ENCODE measurements at places on chromosomes 6 and 20.

DNA sequence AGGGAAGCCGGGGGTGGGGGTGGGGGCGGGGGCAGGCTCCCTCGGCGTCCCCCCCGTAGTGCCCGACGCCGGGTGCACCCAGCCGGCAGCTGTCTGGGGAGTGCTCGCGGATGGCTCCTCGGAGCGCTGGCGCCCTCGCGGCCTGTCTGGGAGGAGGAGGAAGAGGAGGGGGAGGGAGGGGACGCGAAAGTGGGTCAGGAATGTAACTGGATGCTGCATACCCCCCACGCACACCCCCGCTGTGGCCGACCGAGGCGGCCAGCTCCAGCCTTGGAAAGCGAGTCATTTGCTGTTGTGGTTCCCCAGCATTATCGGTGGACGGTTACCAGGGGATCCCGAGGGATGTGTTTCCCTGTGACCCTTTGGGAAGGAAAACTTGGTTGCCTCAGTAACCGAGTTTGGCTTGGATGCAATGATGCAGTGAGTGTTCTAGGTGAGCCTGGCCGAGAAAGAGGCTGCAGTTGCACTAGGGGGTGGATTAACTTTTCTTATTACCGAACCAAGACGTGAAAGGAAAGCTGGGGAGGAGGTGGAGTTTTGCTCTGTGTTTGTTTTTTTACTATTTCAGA lies 55.2 kb upstream of the RREB1 start:
- no peak for DNase-seq

DNA sequence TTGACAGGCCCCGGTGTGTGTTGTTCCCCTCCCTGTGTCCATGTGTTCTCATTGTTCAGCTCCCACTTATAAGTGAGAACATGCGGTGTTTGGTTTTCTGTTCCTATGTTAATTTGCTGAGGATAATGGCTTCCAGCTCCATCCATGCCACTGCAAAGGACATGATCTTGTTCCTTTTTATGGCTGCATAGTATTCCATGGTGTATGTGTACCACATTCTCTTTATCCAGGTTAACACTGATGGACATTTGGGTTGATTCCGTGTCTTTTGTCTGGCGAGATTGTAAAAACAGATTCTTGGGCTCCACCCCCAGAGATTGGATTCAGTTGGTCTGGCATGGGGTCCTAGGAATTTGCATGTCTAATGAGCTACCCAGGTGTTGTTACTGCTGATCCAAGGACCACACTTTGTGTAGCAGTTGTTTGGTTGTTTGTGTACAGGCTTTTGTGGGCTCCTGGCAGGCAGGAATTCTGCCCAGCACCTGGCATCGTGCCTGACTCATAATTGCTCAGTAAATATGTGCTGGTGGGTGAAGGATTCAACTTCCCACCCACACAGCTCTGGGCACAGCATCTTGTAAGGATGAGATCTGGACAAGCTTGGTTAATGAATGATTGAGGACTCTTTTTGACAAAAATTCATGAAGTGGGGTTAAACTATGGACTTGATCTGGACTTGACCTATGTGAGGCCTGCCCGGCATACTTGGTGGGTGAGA lies 5.2 kb downstream of the TOX2 start:
- DNase-seq = no peak

DNA sequence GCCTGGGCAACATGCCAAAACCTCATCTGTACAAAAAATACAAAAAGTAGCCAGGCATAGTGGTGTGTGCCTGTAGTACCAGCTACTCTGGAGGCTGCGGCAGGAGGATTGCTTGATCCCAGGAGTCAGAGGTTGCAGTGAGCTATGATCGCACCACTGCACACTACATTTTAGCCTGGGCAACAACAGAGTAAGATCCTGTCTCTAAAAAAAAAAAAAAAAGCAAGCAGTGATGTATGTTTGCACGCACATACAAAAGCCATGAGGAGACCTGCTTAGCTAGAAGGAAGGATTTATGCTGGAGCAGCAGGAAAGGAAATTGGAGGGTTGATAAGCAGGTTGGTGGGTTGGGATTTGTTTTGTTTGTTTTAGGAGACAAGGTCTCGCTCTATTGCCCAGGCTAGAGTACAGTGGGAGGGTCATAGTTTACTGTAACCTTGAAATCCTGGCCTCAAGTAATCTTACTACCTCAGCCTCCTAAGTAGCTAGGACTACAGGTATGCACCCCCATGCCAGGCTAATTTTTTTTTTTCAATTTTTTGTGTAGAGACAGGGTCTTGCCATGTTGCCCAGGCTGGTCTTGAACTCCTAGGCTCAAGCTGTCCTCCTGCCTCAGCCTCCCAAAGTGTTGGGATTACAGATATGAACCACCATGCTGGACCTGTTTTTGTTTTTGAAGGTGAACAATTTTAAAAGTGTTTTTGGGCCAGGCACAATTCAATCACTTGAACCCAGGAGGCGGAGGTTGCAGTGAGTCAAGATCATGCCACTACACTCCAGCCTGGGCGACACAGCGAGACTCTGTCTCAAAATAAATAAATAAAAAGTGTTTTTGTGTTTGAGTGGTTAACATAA lies 4.0 kb downstream of the ZSWIM3 start:
- DNase-seq = no peak

DNA sequence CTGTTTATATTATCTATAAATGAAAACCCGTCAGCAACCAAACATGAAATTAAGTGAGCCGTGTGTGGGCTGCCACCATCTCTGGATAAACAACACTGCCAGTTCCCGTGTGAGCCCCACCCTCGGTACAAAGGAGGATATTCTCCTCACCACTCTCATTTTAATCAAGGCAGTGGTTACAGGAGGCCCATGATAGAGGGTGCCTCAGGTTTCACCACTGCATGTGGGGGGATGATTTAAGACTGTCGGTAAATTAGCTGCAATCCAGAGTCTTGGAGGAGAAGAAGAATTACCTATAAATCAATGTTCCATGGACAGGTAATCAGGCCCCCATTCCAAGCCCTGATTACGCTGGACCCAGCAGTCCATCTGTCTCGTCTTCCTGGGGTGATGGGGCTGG lies 361.6 kb upstream of the SULF2 start:
- no peak for DNase-seq

DNA sequence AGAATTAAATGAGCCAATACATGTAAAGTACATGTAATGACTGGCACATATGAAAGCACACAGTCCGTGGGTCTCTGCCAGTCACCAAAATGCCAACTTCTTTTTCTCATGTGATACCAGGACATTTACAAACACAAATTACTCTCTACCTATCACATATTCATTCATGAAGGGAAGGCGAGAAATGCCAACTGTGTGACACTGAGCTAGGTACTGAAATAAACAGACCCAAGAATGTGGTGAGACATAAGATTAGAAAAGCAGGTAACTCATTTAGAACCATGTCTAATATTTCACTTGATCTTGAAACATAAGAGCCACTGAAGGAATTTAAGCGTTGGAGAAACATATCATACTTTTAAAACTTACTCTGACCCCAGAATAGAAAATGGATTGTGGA lies 41.4 kb downstream of the HBS1L start:
- DNase-seq = no peak

- DNase-seq = no peak
Observed at GRCh38 chr20:10970109-10970508, 296.3 kb upstream of the JAG1 start.

DNA sequence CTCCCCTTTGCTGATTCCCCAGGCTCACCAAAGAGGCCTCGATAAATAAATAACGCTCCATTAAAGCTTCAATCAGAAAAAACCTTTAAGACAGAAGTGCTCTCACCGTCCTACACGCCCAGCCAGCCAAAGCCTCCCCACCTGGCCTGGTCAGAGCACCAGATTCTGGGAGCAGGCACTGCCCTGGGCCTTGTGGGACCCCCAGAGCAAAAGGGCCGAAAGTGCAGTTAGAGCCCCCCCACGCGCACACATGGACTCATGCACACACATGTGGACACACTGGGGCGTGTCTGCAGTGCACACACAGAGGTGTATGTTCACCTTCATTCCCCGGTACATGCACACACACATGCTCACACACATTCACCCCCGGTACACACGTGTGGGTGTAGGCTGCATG lies 1.9 kb upstream of the NECAB3 start:
- no peak for DNase-seq

DNA sequence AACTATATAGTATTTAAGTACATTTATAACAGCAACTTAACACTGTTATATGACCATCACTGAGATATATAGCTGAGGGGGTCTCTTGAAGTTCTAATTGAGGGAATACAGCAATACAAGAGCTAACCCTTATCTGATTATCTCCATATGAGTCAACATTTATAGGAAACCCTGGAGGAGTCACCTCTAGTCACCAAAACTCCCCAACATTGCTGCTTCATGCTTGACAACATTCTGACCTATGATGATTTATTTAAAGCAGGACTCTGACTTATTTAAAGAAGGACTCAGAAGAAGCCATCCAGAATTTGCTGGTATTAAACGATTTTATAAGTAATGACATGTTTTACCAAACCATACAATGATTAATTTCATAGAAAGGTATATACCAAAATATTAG lies 182.6 kb upstream of the NOX3 start:
- DNase-seq = no peak

All from spinal cord (tissue), 10 donors.